Activated T-cell treated with anti-CD3 and anti-CD28 coated beads for 4 hours (primary cell): ENCODE measurements at places on chromosomes 2 and 18.

GRCh38 chr2:196247976-196248280 lies 76.5 kb upstream of the STK17B start:
- DNase-seq, result no peak

- DNase-seq, result no peak
These were observed 98.0 kb downstream of the KCTD18 start for GRCh38 chr2:200411831-200412230.

DNA sequence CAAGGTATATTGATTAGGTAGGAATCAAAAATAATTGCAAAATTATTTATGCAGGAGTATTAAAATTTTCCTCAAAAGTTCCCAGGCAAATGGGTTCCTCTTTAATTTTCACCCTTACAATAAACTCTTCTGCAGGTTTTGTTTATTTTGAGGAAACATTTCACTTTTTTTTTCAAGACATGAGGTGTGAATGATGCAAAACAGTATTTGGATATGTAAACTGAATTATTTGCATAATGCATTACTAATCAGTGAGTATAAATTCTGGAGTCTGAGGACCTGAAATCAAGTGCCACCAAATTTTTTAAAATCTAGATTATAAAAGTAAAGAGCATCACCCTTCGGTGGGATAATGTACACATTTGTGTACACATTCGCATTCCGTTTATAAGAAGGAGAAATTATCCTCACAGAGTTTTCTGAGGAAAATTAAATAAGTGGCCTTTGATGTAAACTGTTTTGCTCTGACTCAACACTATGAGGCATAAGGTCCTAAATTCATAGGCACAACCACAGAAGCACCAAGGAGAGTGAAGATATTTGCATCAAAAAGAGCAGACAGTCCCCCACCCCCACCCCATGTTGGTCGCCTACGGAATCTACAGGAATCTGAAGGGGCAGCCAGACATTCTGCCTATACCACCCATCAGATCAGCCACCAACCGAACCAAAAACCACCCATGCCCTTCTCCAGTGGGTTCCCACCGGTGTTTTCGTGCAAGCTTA lies 33.1 kb downstream of the BCL11A start:
- no peak for DNase-seq

DNA sequence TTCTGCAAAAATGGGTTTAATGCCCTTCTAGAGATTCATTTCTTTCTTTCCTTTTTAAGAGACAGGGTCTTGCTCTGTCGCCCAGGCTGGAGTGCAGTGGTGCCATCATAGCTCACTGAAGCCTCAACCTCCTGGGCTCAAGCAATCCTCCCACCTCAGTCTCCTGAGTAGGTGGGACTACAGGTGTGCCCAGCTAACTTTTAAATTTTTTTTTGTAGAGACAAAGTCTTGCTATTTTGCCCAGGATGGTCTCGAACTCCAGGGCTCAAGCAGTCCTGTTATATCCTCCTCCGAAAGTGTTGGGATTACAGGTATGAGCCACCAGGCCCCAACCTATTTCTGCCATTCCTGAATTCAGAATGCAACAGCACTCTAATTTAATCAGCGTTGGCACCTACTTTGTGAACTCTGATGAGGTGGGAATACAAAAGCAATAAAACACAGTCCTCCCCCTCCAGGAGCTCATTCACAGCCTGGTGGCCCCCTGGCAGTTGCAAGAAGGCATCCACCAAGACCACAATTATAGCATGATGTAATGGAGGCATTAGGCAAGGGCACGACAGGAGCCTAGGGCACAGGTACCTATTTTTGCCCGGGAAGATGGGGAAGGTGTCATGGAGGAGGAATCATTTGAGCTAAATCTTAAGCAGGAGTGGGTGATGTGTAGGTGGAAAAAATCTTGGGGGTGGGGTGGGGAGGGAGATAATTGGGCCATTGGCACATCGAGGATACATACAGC lies 5.1 kb downstream of the RHOB start:
- DNase-seq, result no peak

- no peak for DNase-seq
These were observed 47.5 kb upstream of the STAM2 start for GRCh38 chr2:152222975-152223637.

- no peak for DNase-seq
These were observed 144.7 kb downstream of the MYCN start for GRCh38 chr2:16085073-16085472.

DNA sequence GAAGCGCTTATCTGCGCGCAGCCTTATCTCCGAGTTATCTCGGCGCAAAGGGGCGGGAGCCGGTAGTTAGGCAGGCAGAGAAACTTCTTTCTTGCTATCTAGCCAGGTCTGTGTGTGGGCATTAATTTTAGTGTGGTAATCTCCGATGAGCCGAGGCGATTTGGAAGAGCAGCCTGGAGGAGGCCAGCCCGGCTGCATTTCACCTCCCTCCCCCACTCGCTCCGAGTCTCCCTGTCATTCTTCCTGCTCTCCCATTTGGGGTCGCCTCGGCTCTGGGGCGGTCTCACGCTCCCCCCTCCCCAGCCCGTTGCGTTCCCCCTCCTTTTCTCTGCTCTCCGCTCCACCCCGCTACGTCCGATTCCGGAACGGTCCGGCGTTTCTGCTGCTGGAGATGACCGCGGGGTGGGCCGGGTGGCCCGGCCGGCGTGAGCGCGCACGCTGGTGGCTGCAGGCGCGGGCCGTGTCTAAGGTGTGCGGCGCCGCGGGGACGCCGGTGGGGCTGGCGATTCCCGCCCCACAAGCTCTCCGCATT lies 566 bp downstream of the GATA6 start:
- no peak for DNase-seq
